Iris pigment epithelial cell (primary cell): ENCODE measurements at places on chromosomes 11 and 22.

DNA sequence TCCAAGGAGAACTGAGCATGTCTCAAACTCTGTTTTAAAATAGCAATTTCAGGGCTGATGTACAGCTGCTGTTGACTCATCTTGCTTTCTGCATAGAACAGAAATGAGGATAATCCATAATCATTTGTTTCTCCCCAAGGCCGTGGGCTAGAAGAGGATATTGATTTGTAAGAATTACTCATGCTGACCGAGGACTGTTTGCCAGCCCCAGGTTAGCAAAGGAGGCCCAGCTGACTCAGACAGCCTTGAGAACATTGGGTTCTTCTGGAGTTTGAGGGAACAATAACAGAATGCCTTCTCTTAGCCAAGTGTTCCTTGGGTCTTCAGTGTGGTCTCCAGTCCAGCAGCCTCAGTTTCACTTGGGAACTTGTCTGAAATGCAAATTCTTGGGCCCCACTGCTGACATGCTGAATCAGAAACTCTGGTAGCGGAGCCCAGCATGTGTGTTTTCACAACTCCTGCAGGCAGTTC lies 92.0 kb downstream of the ZC3H12C start:
- peak; percentile 96 for DNase-seq

GRCh38 chr11:35735411-35735810 lies 72.8 kb downstream of the TRIM44 start:
- no peak for DNase-seq

DNA sequence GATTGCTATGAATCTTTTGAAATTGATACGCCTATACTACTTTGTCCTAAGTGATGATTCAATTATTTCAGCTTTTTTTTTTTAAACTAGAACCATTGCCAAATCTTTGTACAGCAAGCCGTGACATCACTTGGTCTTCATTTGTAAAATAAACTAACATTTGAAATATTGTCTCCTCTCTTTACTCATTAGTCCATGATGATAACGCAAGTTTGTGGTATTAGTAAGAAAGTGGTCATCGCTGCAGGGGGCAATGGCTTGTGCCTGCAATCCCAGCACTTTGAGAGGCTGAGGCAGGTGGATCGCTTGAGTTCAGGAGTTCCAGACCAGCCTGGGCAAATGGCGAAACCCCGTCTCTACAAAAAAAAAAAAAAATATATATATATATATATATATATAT lies 12.9 kb upstream of the ARHGAP42 start:
- peak; percentile 93 for DNase-seq

GRCh38 chr11:115503083-115503885 lies 931 bp downstream of the CADM1 start:
- peak; percentile 18 for DNase-seq

- peak; percentile 18 for DNase-seq
Observed at GRCh38 chr11:17296852-17297559, 20.5 kb downstream of the NUCB2 start.

DNA sequence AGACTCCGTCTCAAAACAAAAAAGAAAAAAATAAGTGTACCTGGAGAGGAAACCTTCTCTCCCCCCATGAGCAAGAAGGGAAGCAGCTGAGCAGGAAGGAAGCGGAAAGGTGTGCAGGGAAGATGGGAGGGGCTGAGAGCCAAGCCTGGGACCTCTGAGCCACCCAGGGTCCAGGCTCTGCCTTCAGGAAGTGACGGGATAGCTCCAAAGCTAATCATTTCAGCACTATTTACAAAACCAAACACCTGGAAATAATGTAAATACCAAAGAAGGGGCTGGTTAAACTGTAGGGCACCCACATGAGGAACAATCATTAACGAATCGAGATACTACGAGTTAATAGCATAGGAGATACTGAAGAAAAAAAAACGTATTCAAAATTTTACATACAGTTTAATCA lies 27.9 kb downstream of the ARRB1 start:
- DNase-seq = no peak

GRCh38 chr11:118956847-118957469 lies 860 bp downstream of the UPK2 start:
- no peak for DNase-seq

GRCh38 chr11:69035150-69035945 lies 13.4 kb upstream of the TPCN2 start:
- no peak for DNase-seq

DNA sequence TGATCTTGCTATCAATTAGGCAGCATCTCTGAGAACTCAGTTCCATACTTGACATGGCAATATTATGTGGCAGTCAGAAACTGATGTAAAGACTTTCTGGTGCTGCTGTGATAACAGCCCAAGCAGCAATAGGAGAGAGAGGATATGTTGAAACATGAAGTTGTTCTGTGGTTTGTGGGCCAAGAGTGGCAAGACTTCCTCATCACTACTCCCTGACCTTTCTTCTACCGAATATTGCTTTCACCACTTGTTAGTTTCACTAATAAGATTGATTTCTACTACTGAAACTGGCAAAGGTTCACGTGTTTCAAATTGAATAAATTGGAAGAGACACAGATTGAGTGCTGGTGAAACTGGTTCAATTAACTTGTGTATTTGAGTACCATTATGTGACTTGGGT lies 852.6 kb upstream of the RAG2 start:
- DNase-seq = peak; percentile 5

- DNase-seq = no peak
Observed at GRCh38 chr11:70230151-70230839, 27.2 kb downstream of the FADD start.

DNA sequence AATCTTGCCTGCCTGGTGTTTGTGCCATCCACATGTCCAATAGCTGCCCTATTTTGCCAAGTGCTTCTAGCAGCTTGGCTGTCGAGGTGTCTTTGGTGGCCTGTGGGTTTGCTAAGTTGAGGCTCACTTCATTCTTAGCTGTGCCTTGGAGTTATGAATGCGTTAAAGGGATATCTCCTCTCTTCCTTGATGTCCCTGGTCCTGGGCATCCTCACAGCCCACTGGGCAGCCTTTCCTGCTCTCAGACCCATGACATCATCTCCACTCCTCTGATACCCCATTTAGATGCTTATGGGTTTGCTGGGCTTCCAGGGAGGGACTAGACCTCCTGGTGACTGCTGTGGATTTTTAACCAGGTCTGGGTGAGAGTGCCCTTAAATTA lies 1.3 kb downstream of the LDLRAD3 start:
- DNase-seq = no peak

DNA sequence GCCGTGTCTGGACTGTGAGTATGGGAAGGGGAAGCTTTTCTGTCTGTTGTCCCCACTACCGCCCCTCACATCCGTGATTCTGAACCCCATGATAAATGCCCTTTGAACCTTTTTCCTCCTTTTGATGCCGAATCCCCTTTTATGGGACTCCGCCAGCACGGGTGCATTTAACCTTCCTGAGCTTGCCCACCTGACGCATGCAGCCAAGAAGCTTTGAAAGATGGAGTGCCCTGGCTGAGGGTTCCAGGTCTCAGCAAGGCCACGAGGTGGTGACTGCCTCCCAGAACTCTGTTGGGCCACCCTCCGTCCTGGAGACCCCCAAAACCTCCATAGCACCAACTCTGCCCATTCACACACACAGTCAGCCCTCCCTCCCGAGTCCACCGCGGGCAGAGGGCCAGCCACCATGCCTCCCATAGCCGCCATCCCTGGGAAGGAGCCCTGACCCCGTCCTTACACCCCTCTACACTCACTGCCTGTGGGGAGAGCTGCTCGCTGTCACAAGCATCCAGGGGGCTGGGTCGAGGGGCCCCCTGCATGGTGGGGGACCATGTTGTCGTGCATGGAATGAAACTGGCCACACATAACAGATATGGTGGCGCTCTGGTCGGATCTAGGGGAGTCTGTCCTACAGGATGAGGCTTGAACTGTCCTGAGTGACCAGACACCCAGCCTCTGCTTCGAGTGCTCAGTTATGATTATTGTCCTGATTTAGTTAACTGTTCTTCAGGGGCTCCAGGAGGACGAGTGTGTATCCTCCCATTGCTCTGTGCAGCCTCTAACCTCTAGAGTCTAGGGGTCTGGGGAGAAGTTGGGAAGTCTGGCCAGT lies 822 bp upstream of the COMT start:
- no peak for DNase-seq

GRCh38 chr11:113817626-113818025 lies 38.0 kb downstream of the CLDN25 start:
- no peak for DNase-seq

GRCh38 chr11:9001736-9002135 lies 2.1 kb downstream of the NRIP3 start:
- DNase-seq = peak; percentile 86

DNA sequence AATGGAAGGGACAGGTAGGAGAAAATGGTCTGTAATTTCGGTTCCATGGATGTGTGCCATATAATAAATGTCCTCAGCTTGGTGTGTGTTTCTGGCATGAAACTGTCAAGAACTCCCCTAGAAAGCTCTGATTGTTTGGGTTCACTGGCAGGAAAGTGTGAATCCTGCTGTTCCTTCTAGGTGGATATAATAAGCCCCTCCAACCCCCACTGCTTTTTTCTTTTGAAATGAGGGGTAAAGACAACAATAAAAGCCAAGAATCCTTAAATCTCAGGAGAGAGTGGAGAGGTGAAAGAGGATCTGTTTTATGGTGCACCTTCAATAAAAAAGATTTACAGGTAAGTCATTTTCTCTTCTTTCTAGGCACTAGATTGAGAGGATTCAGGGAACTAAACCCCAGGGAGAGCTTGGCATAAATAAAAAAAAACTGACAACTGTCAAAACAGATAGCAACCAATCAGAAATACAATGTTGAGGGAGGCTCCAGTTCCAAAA lies 74.9 kb downstream of the CACNG2 start:
- DNase-seq = no peak

GRCh38 chr11:69774354-69775162 lies 583 bp downstream of the FGF4 start:
- no peak for DNase-seq

DNA sequence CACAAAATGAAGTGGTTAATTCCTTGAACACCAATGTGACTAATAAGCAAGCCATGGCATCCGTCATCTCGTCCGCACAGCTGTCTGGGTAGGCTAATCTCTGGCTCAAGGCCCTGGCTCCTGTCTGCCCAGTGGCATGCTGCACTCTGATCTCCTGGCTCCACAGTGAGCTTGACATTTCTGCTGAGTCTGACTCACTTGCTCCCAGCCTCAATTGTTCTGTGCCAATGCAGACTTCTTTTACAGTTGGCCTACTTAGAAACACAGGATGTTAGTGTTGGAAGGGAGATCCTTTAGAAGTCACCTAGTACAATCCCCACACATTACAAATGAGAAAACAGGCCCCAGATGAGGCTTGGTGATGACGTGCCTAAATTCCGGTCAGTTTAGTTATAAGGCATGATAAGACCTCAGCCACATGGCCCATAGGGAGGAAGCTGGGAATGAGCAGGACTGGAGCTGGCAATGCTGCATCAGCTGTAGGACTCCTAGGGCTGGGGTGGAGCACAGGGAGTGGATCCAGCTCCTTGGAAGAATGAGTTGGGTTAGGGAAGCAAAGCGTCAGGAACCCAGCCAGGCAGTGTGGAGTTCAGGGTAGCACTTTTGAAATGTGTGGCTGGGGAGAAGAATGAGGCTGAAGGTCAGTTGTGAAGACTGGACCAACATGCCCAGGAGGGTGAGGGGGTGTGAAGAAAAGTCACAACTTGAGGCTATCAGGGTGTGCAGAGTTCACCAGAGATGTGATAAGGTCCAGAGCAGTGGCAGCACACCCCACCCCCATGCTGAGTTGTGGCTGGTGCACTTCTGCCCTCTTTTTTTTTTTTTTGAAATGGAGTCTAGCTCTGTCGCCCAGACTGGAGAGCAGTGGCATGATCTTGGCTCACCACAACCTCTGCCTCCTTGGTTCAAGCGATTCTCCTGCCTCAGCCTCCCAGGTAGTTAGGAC lies 70.2 kb upstream of the EED start:
- DNase-seq = peak; percentile 98

DNA sequence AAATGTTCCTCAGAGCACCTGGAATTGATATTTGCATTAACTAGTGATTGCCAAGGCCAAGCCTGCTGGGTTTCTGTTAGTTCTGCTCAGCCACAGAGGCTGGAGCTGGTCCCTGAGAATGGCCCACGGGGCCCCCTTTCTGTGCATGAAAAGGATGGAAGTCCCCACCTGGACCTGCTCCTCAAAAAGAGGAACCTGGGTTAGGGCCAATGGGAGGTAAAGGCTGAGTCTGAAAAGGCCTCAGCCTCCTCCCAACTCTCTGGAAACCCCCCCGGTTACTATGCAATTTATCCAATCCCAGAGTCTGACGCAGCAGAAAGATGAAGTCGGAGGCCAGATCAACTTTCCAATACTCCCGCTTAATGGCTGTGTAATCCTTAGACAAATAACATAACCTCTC lies 6.8 kb upstream of the CREB3L1 start:
- no peak for DNase-seq

- DNase-seq = no peak
Observed at GRCh38 chr11:47447906-47448305, 1.0 kb downstream of the RAPSN start.

GRCh38 chr11:40407355-40407754 lies 1052.1 kb downstream of the LRRC4C start:
- DNase-seq = no peak

DNA sequence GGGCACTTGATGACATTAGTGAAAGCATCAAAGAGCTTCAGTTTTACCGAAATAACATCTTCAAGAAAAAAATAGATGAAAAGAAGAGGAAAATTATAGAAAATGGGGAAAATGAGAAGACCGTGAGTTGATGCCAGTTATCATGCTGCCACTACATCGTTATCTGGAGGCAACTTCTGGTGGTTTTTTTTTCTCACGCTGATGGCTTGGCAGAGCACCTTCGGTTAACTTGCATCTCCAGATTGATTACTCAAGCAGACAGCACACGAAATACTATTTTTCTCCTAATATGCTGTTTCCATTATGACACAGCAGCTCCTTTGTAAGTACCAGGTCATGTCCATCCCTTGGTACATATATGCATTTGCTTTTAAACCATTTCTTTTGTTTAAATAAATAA lies 10.6 kb downstream of the REXO2 start:
- no peak for DNase-seq

GRCh38 chr11:1640076-1640946 lies 10.7 kb downstream of the KRTAP5-5 start:
- peak; percentile 16 for DNase-seq

DNA sequence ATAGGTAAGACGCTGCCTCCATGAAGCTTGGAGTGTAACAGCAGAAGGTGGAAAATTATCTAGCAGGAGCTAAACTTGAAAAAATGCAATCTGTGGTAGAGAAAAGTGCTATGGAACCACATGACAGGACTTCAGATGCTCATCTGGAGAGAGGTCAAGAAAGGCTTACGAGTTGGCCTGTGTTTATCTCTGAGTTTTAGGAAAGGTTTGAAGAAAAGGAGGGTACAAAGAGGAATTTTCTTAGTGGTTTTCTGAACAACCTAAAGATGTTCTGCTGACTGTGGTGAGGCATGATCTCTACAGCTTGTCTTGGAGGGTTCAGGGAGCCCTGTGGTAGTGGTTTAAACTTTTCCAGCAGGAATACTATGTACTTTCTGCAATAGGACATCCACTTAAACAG lies 8.2 kb downstream of the FJX1 start:
- no peak for DNase-seq

- DNase-seq = no peak
Observed at GRCh38 chr11:102313238-102313940, 3.9 kb upstream of the BIRC3 start.

- peak; percentile 74 for DNase-seq
Observed at GRCh38 chr11:125773516-125773915, 5.1 kb downstream of the PATE2 start.

- no peak for DNase-seq
Observed at GRCh38 chr11:32435942-32436750, 807 bp upstream of the WT1 start.

GRCh38 chr11:66694732-66695207 lies 17.1 kb upstream of the RBM4B start:
- peak; percentile 97 for DNase-seq
